Heart left ventricle (tissue), 16 donors: ENCODE measurements at places on chromosomes 12 and 14.

- no peak for DNase-seq
- H3K27ac ChIP-seq: peak overlapping the region; percentile 64
- no peaks in the 10 kb centered on the region for H3K36me3 ChIP-seq
- H3K27me3 ChIP-seq: no peaks in the 10 kb centered on the region
- peaks cover 7% of the 10 kb centered on the region for H3K4me1 ChIP-seq
- no peak overlapping the region for H3K4me3 ChIP-seq
Measured at GRCh38 chr14:45249856-45250575, 3.0 kb downstream of the MIS18BP1 start.

GRCh38 chr12:81296556-81297305 lies 218.9 kb downstream of the ACSS3 start:
- DNase-seq: no peak
- no peaks in the 10 kb centered on the region for H3K36me3 ChIP-seq
- no peaks in the 10 kb centered on the region for H3K4me1 ChIP-seq
- H3K27ac ChIP-seq: no peak overlapping the region
- H3K27me3 ChIP-seq: no peaks in the 10 kb centered on the region

DNA sequence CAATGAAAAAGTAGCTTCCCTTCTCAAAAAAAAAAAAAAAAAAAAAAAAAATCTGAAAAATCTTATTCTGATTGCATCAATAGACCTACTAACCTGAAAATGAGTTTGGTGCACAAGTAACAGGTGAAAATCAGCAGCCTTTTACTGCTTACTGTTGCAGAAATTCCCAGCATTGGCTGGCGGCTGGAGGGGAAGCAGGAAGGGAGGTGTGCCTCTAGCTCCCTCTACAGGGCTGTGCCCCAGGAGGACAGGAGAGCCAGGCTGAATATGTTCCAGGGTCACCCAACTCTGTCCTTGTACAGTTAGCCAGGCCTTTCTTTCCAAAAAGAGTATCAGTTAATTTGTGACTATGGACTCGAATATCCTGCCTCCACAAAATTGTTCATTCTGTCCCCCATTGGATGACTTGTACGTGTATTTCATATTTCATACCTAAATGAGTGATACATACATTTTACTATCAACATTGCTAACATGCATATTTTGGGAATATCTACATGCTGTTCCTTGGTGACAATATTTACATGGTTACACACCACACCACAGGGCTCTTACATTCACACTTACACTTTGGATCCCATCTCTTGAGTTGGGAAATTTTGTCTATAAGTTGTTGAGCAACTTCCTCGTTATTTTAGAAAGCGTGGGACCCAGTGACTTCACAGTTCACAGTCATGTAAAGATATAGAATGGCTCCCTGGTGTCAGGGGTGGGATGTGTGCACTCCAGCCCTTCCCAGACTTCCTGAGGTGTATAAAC lies 124.8 kb downstream of the SAMD4A start:
- peak overlapping the region; percentile 93 for H3K27ac ChIP-seq
- H3K4me3 ChIP-seq: no peak overlapping the region
- peak; percentile 80 for DNase-seq
- peaks cover 3% of the 10 kb centered on the region for H3K4me1 ChIP-seq
- H3K27me3 ChIP-seq: no peaks in the 10 kb centered on the region
- H3K36me3 ChIP-seq: no peaks in the 10 kb centered on the region

- no peak for DNase-seq
- H3K4me3 ChIP-seq: no peak overlapping the region
- H3K27me3 ChIP-seq: no peaks in the 10 kb centered on the region
- H3K27ac ChIP-seq: no peak overlapping the region
Measured at GRCh38 chr12:105321125-105321524, 9.4 kb upstream of the C12orf75 start.

DNA sequence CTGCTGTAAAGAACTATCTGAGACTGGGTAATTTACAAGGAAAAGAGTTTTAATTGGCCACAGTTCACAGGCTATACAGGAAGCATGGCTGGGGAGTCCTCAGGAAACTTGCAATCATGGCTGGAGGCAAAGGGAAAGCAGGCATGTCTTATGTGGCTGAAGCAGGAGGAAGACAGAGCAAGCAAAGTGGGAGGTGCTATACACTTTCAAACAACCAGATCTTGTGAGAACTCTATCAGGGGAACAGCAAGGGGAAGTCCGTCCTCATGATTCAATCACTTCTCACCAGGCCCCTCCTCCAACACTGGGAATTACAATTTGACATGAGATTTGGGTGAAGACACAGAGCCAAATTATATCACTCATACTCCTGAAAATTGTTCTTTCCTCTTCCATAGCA lies 109.5 kb upstream of the PKP2 start:
- DNase-seq: no peak
- H3K27me3 ChIP-seq: no peaks in the 10 kb centered on the region
- H3K4me3 ChIP-seq: no peak overlapping the region
- no peaks in the 10 kb centered on the region for H3K36me3 ChIP-seq
- no peaks in the 10 kb centered on the region for H3K4me1 ChIP-seq

GRCh38 chr12:116804051-116804450 lies 65.9 kb downstream of the RNFT2 start:
- no peaks in the 10 kb centered on the region for H3K36me3 ChIP-seq
- no peak overlapping the region for H3K4me3 ChIP-seq
- no peak overlapping the region for H3K27ac ChIP-seq
- no peak for DNase-seq

- DNase-seq: no peak
- no peaks in the 10 kb centered on the region for H3K36me3 ChIP-seq
- no peak overlapping the region for H3K4me3 ChIP-seq
- H3K4me1 ChIP-seq: no peaks in the 10 kb centered on the region
- H3K27me3 ChIP-seq: no peaks in the 10 kb centered on the region
- no peak overlapping the region for H3K27ac ChIP-seq
Measured at GRCh38 chr12:107130830-107131611, 37.7 kb upstream of the CRY1 start.

- DNase-seq: no peak
- no peaks in the 10 kb centered on the region for H3K4me1 ChIP-seq
- no peaks in the 10 kb centered on the region for H3K27me3 ChIP-seq
- H3K36me3 ChIP-seq: no peaks in the 10 kb centered on the region
- no peak overlapping the region for H3K4me3 ChIP-seq
- no peak overlapping the region for H3K27ac ChIP-seq
Measured at GRCh38 chr12:104371043-104371870, 67.7 kb downstream of the EID3 start.

GRCh38 chr14:42299692-42300091 lies 693.0 kb downstream of the LRFN5 start:
- H3K4me1 ChIP-seq: no peaks in the 10 kb centered on the region
- H3K4me3 ChIP-seq: no peak overlapping the region
- no peak for DNase-seq
- no peaks in the 10 kb centered on the region for H3K27me3 ChIP-seq
- no peak overlapping the region for H3K27ac ChIP-seq

- no peaks in the 10 kb centered on the region for H3K27me3 ChIP-seq
- H3K4me3 ChIP-seq: no peak overlapping the region
- H3K4me1 ChIP-seq: peaks cover 11% of the 10 kb centered on the region
- DNase-seq: peak; percentile 60
Measured at GRCh38 chr14:65179918-65180724, 77.8 kb upstream of the MAX start.

- H3K4me1 ChIP-seq: no peaks in the 10 kb centered on the region
- peaks cover 4% of the 10 kb centered on the region for H3K27me3 ChIP-seq
- no peak for DNase-seq
- no peak overlapping the region for H3K27ac ChIP-seq
Measured at GRCh38 chr12:113449839-113450238, 21.8 kb downstream of the LHX5 start.

- H3K27me3 ChIP-seq: no peaks in the 10 kb centered on the region
- H3K4me3 ChIP-seq: no peak overlapping the region
- H3K4me1 ChIP-seq: peaks cover 36% of the 10 kb centered on the region
- peak overlapping the region; percentile 71 for H3K27ac ChIP-seq
- DNase-seq: no peak
Measured at GRCh38 chr12:109125791-109126190, 9.4 kb downstream of the ACACB start.

DNA sequence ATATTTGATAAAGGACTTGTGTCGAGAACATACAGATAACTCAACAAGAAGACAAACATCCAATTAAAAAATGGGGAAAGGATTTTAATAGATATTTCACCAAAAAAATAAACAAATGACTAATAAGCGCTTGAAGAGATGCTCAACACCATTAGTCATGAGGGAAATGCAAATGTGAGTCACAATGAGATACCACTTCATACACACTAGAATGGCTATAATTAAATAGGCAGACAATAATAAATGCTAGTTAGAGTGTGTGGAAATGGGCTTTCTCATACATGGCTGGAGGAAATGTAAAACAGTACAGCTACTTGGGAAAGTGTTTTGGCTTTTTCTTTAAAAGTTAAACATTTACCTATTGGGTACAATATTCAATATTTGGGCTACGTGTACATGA lies 34.8 kb downstream of the DLK1 start:
- no peak for DNase-seq
- H3K36me3 ChIP-seq: no peaks in the 10 kb centered on the region
- no peak overlapping the region for H3K27ac ChIP-seq
- H3K4me1 ChIP-seq: no peaks in the 10 kb centered on the region
- H3K27me3 ChIP-seq: no peaks in the 10 kb centered on the region

GRCh38 chr14:100017553-100017952 lies 47.7 kb upstream of the EVL start:
- H3K27ac ChIP-seq: no peak overlapping the region
- no peak overlapping the region for H3K4me3 ChIP-seq
- no peaks in the 10 kb centered on the region for H3K27me3 ChIP-seq
- DNase-seq: no peak

DNA sequence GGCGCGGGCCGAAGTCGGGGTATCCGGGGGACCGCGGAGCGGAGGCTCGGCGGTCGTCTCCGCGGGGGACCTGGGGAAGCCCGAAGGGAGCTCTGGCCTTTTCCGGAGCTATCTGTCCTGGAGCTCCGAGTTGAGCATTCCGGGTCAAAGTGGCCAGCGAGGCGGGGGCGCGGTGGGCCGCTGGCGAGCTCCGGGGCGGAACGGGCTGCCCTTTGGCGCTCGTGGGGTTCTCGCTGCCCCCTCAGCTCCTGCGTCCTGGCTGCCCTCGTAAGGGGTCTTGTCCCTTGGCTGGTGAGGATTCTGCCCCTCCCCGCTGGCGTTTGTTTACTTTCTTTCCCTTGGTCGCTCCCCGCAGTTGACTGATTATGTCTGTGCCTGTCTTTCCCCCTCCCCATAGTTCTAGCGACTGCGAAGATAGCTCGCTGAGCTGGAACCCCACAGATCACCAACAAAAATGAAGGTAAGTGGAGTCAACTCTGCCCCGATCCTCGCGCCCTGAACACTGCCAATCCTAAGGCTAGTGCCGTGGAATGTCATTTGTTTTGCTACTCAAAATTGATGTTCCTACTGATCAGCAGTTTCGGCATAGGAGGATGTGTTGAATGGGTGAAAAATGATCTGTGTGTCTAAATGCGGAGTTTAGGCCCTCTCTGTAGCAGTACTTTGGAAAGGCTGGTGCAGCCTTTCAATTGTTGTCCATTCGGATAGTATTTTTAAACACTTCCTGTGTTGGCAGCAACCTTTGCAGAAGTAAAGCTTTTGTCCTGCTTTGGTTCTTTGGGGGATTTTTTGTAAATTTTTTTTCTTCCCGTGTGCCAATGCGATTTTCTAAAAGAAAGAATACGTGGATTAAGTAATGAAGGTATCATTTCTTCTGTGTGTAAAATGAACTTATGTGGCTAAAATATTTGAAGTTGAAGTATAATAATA lies 1.3 kb downstream of the ARID4A start:
- H3K36me3 ChIP-seq: no peaks in the 10 kb centered on the region
- H3K27ac ChIP-seq: peak overlapping the region; percentile 95
- peak overlapping the region; percentile 100 for H3K4me3 ChIP-seq
- peak; percentile 47 for DNase-seq
- no peaks in the 10 kb centered on the region for H3K27me3 ChIP-seq

- H3K27me3 ChIP-seq: no peaks in the 10 kb centered on the region
- no peak for DNase-seq
- H3K4me3 ChIP-seq: no peak overlapping the region
- no peaks in the 10 kb centered on the region for H3K4me1 ChIP-seq
Measured at GRCh38 chr14:35254736-35255135, 37.4 kb upstream of the PSMA6 start.

DNA sequence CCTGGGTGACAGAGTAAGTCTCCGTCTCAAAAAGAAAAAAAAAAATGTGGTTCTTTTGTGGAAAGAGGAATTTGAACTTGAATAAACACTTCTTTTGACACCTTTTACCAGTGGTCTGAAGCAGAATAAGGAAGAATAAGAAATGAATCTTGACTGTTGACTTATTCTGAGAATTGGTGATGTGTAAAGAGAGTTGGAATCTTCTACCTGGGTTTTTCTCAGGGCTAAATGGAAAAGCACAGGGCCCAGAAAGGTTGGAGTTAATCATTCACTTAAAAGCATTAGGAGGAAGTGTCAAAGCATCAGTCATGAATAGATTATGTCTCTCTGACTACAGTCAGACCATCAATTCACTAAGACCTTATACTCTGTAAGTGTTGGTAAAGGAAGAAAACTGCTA lies 13.9 kb downstream of the PNMA1 start:
- H3K27ac ChIP-seq: no peak overlapping the region
- no peak overlapping the region for H3K4me3 ChIP-seq
- H3K4me1 ChIP-seq: no peaks in the 10 kb centered on the region

DNA sequence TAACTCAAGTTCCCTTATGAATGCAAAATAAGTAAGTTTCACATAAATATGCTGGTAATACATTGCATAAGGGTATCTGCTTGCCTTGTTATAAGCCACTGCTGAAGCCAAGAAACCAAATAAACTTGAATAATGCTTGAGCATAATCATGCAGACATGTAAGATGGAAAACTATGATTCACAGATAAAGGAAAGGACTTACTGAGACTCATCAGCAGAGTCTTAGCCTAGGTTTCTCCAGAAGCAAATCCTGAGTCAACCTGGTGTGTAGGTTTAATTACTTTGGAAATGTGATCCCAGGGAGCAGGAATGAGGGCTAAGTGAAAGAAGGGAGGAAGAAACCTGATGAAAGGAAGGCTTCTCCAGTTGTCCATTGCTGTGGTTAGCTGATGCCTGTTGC lies 107.7 kb upstream of the BTG1 start:
- no peaks in the 10 kb centered on the region for H3K36me3 ChIP-seq
- DNase-seq: no peak
- no peaks in the 10 kb centered on the region for H3K27me3 ChIP-seq
- no peaks in the 10 kb centered on the region for H3K4me1 ChIP-seq
- H3K27ac ChIP-seq: no peak overlapping the region
- no peak overlapping the region for H3K4me3 ChIP-seq

DNA sequence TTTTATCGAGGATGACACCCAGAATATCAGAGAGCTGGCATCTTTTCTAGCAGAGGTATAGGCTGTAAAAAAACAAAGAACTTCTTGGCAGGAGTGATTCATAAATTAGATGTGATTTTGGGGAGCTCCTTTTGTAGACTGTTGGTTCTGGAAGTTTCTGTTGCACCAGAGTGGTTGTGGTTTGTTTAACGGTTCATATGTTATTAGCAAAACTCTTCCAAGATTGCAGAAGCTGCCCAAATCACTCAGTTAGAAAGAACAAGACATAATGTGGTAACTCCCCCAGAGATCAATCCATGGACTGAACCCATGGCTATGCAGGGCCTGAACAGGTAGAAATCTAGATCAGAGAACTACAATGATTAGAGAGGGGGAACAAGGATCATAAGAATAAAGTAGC lies 6.7 kb upstream of the RNASE10 start:
- no peaks in the 10 kb centered on the region for H3K27me3 ChIP-seq
- no peaks in the 10 kb centered on the region for H3K4me1 ChIP-seq
- DNase-seq: no peak
- no peak overlapping the region for H3K4me3 ChIP-seq
- no peaks in the 10 kb centered on the region for H3K36me3 ChIP-seq
- peak overlapping the region; percentile 74 for H3K27ac ChIP-seq

GRCh38 chr12:113873740-113874139 lies 92.4 kb downstream of the RBM19 start:
- no peaks in the 10 kb centered on the region for H3K4me1 ChIP-seq
- DNase-seq: no peak
- H3K27me3 ChIP-seq: no peaks in the 10 kb centered on the region
- H3K36me3 ChIP-seq: peaks cover 4% of the 10 kb centered on the region
